ENCODE measurements at places on chromosomes 4 and X.

- DNase-seq = no peak
Observed at GRCh38 chr4:7264694-7265093, 72.4 kb downstream of the SORCS2 start.

- DNase-seq = no peak
Observed at GRCh38 chr4:59223292-59223941, 1976.7 kb upstream of the ADGRL3 start.

DNA sequence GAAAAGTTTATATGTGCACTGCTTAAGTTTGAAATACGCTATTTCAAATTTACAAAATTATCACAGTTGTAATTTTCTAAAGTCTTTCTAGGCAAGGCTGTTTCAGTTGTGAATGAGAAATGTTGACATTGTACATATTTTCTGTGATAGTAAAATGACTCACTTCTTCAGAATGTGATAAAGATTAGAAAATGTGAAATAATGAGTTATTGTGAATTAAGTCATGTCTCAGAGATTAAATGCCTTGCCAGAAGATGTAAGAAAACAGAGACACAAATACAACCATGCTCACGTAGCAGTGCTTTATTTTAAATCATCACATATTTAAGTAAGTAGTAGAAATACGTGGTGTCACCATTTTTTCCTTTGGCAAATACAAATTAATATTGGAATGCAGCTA is 768 bp downstream of the CLCN4 start:
- no peak for DNase-seq

DNA sequence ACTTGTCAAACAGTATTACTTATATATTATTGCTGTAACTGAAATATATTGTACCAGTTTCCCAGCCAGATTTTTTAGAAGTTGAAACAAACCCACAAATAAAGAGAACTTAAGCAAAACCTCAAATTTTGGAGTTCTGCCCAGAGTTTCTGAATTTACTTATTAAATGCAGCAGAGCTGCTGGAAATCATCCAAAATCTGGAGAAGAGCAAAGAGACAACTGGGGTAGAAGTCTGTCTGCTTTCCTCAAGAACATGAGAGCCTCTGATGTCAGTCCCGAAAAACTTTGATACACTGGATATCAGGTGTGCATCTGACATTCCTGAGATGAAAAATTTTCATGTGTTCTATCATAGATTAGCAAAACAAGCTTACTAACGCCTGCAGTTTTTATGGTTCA is 325.9 kb downstream of the NR3C2 start:
- peak; percentile 15 for DNase-seq

DNA sequence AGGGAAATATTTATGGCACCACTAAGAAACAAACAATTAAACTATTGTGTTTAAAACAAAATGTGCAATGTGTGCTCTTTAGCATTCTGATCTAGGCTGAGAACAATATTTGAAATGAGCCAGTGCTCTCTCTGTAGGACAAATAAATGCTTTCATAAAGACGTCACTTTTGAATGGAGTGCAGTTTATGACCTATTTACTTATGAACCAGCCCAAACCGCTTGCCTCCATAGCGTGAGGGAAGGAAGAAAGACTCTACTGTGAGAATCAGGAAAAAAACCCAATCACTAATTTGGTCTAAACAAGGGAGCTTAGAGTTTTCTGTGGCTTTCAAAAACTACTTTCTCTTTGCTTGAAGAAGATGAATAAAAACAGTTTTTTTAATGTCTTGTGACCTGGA is 39.4 kb downstream of the SAT1 start:
- DNase-seq = peak; percentile 24

- DNase-seq = no peak
Observed at GRCh38 chr4:2868877-2869487, 25.3 kb downstream of the ADD1 start.

GRCh38 chrX:71053217-71053621 is 14.9 kb downstream of the SNX12 start:
- DNase-seq = no peak

DNA sequence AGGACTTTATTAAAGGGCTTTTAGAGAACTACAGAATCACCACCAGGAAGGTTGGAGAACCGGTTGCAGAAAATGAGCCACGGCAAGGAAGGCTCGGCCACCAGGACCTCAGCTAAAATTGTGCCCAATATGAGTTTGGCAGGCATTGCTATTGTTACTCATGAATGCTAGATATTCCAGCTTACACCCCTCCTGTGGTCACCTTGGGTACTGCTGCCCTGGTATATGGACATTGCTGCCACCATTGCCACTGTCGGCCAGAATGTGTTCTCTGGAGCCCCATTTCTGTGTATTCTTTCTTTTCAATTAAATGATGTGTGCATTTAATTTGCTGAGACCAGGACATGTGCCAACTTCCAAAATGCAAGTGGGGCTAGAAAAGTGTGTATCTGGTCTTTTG is 626.7 kb upstream of the BOD1L1 start:
- no peak for DNase-seq

DNA sequence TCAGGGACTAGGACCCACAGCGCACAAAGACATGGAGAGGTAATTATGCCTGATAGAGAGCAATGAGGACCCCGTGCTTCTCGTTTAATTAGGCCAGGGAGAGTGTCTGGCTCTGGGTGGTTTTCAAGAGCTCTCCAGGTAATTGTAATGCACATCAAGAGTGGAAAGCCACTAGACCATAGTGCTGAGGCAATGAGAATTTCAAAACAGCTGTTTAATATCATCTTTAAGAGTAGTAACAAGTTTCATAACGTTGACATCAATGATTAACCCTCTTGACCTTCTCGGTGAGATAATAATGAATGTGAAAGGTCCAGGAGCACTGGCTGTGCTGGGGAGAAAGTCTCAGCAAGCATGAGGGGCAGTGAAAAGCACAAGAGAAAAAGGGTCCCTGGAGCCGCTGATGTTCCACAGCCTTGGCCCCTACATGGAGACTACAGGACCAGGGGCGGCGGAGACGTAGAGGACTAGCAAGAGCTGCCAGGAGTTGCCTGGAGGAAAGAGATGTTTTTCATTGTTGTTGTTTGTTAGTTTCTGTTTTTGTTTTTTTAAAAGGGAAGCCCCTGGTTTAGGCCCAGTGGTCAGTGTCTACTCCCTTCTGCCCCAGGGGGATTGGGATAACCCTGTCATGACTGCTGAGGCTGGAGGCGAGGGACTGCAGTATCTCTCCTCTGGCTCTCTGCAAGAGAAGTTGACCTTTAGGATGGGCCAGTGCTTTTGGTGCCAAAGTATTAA is 14.8 kb upstream of the CXCR3 start:
- no peak for DNase-seq

DNA sequence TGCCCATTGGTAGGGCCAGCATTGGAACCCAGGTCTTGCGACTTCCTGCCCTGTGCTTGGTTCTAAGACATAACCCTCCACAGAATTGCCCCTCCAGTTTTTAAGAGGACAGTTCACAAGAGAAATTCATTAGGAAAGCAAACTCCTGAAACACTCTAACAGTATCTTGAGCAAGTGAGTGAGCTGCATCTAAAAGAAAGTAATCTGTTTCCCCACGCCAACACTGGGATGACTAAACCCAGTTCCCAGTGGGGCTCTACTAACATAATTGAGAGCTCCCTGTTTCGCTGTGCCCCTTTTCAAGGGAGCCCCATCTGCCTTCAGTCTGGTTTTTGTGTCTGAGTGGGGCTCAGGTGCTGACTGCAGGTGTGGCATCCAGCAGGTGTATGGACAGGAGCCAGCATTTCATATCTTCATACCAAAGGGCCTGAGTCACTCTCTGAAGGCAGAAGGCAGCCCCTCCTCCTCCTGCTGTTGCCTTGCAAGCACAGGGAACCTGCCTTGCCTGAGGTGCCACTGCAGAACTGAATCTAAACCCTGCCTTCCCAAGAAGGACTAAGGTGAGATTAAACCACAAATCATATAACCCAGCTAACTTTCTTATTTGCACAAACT is 8.0 kb downstream of the AMOT start:
- no peak for DNase-seq

- no peak for DNase-seq
Observed at GRCh38 chr4:139403462-139403861, 50.5 kb upstream of the RAB33B start.

GRCh38 chr4:38385093-38386004 is 278.6 kb upstream of the KLF3 start:
- DNase-seq = no peak

GRCh38 chr4:150394046-150394445 is 187.9 kb upstream of the MAB21L2 start:
- no peak for DNase-seq

DNA sequence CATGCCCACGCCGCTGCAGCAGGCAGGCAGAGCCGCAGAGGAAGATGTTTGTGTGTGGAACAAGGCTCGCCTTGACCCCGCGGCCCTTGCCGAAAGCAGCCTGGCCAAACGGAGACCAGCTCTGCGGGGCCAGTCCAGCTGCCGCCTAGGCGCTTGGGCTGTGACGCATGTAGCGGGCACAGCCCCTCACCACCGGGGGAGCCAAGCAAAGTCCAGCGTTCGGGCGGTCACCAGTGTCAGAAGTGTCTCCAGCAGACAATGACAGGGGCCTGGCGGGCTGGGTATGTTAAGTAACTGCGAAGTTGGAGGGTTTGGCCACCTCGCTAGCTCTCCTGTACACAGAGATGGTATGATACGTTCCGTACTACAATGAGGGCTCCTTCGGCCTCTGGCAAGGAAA is 1.3 kb downstream of the AMER1 start:
- no peak for DNase-seq

DNA sequence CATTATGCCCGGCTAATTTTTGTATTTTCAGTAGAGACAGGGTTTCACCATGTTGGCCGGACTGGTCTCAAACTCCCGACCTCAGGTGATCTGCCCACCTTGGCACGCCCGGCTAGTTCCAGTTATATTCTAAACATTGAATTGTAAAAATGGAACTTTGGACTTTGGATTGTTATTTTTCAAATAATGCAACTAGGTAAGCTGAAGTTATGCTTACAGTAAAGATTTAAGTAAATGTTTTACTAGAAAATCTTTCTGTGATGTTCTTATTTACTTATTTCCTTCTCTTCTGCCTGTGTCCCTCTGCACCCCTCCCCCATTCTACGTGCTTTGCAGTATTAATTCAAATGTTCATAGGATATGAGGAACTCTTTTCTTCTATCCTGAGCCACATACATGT is 26.1 kb downstream of the GK start:
- DNase-seq = no peak

DNA sequence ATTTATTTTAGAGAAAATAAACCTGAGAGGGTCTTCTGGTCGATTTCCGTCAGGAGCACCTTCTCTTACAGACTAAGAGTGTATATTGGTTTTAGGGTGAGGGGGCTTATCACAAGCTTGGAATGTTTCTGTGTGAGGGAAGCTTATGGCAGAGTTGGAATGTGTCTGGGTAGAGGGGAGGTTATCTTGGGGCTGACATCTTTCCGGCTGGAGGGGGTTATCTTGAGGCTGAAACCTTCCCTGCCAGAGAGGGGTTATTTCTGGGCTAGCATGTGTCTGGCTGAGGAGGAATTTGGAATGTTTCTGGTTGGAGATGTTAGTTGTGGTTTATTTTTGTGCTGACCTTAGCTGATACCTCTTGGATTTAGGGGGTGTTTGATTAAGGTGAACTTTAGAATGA is 1312.1 kb downstream of the ADGRL3 start:
- DNase-seq = no peak

DNA sequence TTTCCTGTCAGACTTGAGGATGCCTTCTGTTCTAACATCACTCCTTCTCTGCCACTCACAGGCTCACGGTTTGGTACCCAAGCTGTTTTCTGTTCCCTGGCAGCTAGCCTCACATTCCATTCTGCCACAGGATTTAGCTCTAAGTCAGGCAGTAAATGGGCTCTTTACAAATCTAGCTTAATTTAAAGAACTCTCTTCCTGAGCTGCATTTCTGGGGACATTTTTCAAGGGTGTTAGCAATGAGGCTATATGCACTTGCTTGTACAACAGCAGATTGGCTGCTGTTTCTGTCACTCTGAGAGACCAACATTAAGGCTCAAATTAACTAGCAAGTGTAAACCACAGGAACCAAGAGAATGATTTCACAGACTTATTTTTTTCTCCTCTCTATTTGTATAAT is 337.8 kb upstream of the NOCT start:
- DNase-seq = no peak

DNA sequence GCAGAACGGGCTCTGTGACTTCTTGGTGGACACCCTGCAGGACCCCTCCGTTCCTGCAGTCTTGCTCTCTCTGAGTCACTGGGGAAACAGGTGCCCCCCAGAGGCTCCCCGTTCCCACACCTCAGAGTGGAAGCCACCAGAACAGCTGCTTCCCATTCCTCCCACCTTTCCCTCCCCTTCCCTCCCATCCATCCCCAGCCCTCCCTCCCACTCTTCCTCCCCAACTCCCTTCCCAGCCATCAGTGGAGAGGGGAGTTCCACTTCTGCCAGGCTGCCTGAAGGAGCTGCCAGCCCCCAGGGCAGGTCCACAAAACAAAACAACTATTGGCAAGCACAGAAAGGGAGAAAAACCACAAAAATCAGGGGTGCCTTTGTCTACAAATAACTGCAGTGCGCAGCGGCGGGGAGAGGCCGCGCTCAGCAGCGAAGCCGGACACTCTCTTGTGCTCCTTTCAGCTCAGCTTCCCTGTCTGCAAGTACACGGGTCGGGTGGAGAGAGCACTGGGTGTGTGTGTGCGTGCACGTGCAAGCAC is 8.1 kb downstream of the SSR4 start:
- no peak for DNase-seq

DNA sequence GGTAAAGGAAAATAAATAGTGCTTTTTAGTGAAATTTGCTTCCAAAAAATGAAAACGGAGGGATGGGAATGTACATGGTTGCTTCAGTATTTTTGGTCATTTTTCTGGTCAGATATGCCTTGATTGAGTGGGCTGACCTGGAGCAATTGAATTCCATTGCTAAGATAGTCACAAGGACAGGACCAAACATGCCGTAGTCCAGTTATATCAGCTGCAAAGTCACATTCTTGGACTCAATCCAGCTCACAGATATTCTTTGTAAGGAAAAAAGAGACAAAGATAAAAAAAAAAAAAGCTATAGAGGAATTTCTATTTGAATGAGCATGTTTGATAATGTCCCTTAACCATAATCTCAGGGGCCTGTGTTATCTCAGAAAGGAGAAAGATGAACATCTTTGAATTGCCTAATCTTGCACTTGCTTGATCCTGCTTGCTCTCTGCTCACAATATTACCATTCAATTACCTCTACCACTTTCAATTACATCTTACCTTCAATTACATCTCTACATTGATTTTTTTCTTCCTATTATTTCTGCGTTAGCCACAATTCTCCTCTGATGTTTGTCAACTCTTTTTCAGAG is 75.4 kb upstream of the PACRGL start:
- DNase-seq = no peak

DNA sequence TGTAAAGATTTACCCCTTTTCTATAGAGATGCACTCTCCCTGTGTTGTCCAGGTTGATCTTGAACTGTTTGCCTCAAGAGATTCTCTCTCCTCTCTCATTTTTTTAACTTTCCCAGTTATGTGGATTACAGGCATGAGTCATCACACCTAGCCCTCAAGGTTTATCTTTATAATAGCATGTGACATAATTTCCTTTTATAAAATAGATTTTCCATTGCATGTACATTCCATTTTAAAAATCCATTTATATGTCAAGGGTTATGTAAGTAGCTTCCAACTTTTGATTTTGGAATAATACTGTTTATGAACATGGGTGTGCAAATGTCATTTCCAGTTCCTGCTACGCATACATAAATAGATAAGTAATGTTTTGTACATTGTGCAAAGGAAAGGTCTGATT is 20.6 kb downstream of the ZNF721 start:
- DNase-seq = no peak
